Esophagus squamous epithelium (tissue), 5 donors: ENCODE measurements at places on chromosomes 4 and X.

GRCh38 chrX:131187206-131187605 lies 101.9 kb downstream of the IGSF1 start:
- no peaks in the 10 kb centered on the region for H3K36me3 ChIP-seq
- no peaks in the 10 kb centered on the region for H3K27me3 ChIP-seq
- no peak for DNase-seq
- no peak overlapping the region for H3K27ac ChIP-seq
- no peak overlapping the region for H3K4me3 ChIP-seq

DNA sequence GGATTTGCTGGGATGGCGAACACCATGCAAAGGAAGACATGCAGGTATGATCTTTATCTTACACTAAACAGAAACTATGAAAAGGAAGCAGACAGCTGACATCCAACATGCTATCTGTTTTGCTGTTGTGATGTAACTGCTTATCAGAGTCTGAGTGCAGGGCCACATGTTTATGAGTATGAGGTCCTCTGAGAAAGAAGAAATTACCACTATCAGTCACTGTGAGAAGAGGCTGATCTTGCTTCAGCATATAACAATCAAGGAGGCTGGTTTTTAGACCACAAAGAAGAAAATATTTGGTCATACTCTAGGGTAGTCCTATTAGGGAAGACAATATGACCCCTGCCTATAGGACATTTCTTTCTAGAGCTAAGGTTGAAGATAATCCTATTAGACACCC lies 18.5 kb downstream of the CLGN start:
- no peak overlapping the region for H3K4me3 ChIP-seq
- no peaks in the 10 kb centered on the region for H3K27me3 ChIP-seq
- H3K4me1 ChIP-seq = no peaks in the 10 kb centered on the region
- no peaks in the 10 kb centered on the region for H3K36me3 ChIP-seq

GRCh38 chrX:63050225-63050624 lies 300.9 kb downstream of the SPIN4 start:
- DNase-seq = no peak
- H3K4me3 ChIP-seq = no peak overlapping the region
- H3K36me3 ChIP-seq = no peaks in the 10 kb centered on the region
- H3K27ac ChIP-seq = no peak overlapping the region
- H3K27me3 ChIP-seq = no peaks in the 10 kb centered on the region

- no peak for DNase-seq
- no peaks in the 10 kb centered on the region for H3K36me3 ChIP-seq
These were observed 82.1 kb upstream of the SOX3 start for GRCh38 chrX:140586951-140587350.

- H3K27me3 ChIP-seq = no peaks in the 10 kb centered on the region
- no peak for DNase-seq
- no peaks in the 10 kb centered on the region for H3K36me3 ChIP-seq
These were observed 67.3 kb downstream of the SHISA3 start for GRCh38 chr4:42464550-42465094.

- DNase-seq = no peak
- no peak overlapping the region for H3K4me3 ChIP-seq
- no peaks in the 10 kb centered on the region for H3K27me3 ChIP-seq
These were observed 514.9 kb upstream of the GALNT7 start for GRCh38 chr4:172653676-172654075.

DNA sequence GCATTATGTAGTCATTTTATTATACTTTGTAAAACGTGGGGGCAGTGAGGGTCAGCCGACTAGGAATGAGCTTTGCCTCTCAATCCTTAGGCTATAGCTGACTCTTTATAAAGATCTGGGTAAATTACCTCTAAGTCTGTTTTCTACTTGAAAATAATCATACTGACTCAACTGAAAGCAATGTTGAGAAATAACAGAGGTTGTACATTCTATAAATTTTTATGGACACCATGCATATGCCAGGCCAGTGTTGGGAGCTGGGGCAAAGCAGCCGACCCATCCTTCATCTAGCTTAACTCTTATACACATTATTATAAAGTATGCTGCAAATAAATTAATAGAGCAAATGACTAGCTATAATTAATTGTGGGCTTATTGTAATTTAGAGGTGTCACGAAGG lies 2.2 kb upstream of the DCUN1D4 start:
- DNase-seq = no peak
- no peaks in the 10 kb centered on the region for H3K27me3 ChIP-seq
- peaks cover 4% of the 10 kb centered on the region for H3K4me1 ChIP-seq
- no peak overlapping the region for H3K27ac ChIP-seq
- no peak overlapping the region for H3K4me3 ChIP-seq
- no peaks in the 10 kb centered on the region for H3K36me3 ChIP-seq
